ENCODE measurements at places on chromosomes 1 and 21. TPM values are rescaled to one million over a fixed set of nuclear protein-coding genes. Genes with fewer than 3 reads are reported as not detected.
A peak's percentile ranks its signal among the peaks of the same experiment; 100 is the strongest.

Gene KRTAP21-2
- not detected for total RNA-seq

Gene DNTTIP2
- total RNA-seq = 46.9 TPM

Gene PIK3C2B
- total RNA-seq = 37.6 TPM

Gene EYA3
- total RNA-seq = 19.7 TPM

- no peak for DNase-seq
Measured at GRCh38 chr1:56522680-56523079, 56.7 kb downstream of the PLPP3 start.

DNA sequence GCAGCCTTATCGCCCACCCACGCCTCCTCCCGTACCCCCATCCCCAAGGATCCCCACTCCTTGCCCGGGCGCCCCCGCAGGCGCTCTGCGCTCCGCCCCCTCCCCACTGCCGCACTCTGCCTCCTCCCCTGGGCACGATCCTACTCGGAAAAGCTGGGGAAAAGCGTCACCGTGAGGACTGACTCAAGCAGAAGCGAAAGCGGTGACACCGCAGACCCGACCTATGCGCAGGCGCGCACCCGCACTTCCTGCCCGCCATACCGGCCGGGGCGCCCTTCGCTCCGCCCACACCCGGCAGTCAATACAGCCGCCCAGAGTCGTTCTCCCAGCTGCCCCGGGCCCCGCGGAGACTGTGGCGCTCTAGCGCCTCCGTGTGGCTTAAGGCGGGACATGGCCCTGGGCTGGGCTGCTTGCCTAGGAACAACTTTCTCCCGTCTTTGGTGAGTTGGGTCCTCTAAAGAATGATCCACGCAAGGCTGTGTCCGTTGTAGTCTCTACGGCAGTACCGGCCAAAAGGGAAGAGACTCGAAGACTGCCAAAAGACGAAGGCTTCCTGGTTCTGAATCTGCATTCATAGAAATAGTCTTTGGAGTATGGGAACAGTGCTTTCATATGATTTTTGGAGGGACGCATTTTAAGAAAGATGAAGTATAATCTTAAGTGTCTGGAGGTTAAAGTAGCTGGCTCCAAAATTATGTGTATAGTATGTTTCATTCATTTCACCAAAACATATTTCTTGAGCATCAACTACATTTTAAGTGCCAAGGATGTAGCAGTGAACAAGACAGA is at the start of gene OMA1:
OMA1 (minus strand) TSS at position 207 of the 789 bp plus-strand sequence. CDS start 7,432 bp downstream, outside the sequence.
- DNase-seq = peak; percentile 98

DNA sequence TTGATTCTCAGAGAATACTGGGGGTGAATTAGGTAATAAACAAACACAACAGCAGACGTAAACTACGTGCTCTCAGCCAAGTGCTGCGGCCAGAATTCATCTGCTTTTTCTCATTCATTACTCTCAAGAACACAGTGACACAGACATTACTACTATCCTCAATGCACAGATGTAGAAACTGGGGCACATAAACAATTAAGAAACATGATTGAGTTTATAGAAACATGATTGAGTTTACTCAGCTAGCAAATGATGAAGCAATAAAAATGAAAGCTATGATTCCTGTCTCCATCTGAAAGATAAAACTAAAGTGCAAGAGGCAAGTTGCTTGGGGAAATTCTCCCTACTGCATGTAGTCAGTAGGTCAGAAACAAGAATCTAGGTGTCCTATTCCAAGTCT is 140.5 kb downstream of the IFI44 start:
- no peak for DNase-seq

Gene ABCB10
- 23.5 TPM for total RNA-seq

Gene PRAMEF8
- total RNA-seq = not detected

Gene SHISA4
- 15.8 TPM for total RNA-seq

Gene CYP4Z1
- 1.3 TPM for total RNA-seq

Gene SPRR5
- not detected for total RNA-seq

Gene KIAA1614
- total RNA-seq = 6.4 TPM

DNA sequence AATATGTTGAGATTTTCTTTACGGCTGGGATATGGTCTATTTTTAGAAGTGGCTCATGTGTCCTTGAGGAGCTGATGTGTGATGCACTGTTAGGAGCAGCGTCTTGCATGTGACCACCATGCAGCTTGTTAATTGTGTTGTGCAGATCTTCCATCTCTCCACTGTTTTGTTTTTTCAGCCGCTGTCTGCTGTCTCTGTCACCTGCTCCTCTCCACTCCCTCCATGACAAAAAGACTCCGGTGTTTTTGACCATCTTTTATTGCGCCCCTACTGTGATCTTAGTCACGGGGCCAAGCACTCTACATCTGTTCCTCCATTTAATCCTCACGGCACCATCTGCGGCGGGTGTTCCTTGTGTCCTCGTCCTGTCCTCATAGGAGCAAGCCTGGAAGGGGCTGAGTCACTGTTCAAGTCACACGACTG is 51.8 kb downstream of the ADARB1 start:
- no peak for DNase-seq

- peak; percentile 33 for DNase-seq
Measured at GRCh38 chr21:45410151-45410864, 5.3 kb downstream of the COL18A1 start.

All from lung (tissue), 17 donors.